ENCODE measurements at places on chromosomes 6 and 20.

- DNase-seq = no peak
Observed at GRCh38 chr20:36117638-36118037, 36.9 kb upstream of the EPB41L1 start.

GRCh38 chr20:57622579-57623381 is 2.6 kb upstream of the ZBP1 start:
- no peak for DNase-seq

DNA sequence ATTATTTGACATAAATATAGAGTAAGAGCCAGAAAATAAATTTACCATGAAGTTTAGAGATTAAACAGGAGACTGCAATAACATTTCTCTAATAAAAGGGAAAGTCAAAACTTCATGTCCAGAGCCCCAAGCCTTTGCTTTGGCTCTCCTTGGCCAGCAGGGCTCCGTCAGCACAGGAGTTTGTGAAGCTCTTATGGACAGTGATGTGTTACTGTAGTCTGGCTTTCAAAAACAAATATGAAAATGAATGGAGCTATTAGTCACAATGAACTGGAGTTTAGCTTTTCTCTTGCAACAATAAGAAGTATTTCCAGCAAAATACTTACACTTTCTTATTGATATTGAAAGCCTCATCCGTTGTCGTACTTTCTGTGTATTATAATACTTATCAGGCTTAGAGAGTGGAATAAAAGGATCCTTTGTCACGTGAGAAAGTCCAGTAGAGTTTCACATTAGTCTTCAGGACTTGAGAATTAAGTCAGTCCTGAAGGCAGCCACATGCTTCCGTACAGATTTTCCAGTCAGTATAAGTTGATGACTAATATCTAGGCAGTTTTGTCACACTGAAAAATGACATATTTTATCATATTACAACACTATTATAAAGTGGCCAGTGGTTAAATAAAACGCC is 117.0 kb upstream of the PRL start:
- DNase-seq = no peak

GRCh38 chr6:150857945-150858308 is 7.6 kb upstream of the MTHFD1L start:
- DNase-seq = no peak

- DNase-seq = no peak
Observed at GRCh38 chr6:7207720-7208119, 100.0 kb downstream of the RREB1 start.

DNA sequence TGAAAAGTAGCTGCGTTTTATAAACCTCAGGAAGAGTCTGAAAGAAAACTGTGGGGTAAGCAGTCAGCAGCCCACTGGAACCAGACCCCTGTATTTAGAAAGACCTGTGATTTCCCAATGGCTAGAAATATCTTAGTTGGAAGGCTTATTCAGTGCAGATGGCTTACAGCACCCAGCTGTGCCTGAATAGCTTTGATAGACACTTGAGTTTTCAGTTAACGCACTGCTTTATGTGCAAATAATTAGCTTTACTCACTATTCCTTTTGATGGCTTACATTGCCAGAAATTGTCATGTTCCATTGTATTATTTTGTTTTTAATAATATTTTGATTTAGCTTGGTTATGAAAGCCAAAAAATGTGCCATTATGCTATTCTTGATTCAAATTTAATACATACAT is 465.3 kb upstream of the SYNCRIP start:
- no peak for DNase-seq

- DNase-seq = no peak
Observed at GRCh38 chr6:134714679-134715078, 235.2 kb downstream of the ALDH8A1 start.

- DNase-seq = no peak
Observed at GRCh38 chr20:58871533-58872102, 19.1 kb downstream of the GNAS start.

DNA sequence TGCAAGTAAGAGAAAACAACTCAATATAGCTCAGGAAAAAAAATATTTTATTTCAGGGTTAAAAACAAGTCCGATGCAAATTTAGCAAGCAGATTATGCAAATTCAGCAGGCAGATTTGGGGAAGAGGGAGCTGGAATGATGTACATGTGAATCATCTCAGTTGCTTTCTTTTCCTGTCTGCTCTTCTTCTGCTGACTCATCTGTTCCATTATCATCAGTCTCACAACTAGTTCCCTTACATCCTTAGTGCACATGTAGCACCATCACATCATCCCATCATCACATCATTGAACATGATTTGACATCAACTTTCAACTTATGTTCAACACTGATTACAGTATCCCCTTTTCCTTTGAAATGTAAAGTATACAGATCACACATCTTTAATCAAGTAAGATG is 11.5 kb upstream of the DEFB113 start:
- DNase-seq = no peak

DNA sequence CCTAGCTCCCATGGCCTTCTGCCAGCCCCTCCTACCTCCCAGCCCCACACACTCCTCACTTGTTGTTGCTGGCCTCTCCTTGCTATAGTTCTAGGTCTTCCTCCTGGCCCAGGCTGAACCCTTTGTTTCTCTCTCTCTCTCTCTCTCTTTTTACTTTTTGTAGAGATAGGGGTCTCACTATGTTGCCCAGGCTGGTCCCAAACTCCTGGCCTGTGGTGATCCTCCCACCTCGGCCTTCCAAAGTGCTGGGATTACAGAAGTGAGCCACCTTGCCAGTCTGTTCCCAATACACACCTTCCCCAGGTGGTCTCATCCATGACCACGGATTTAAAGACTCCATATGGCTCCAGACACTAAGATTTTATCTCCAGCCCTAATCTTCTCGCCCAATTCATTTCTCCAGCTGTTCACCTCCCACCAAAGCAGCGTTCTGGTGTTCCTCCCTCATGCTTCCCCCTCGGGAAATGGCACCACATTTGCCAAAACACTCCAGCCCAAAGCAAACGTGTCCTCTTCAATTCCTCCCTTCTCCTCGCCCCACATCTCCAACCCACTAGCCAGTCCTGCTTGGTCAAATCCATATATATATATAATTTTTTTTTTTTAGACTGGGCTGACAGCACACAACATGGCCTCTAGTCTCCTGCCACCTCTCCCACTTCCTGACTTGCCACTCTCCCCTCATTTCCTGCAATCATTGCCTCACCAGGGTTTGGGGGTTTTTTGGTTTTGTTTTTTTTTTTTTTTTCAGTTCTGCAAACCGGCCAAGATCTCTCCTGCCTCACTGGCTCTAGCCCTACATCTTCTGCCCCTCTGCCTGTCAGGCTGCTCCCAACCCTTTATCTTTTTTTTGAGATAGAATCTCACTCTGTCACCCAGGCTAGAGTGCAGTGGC is 104.4 kb downstream of the NCR2 start:
- no peak for DNase-seq

- no peak for DNase-seq
Observed at GRCh38 chr6:52130440-52130839, 43.0 kb upstream of the PKHD1 start.

GRCh38 chr20:20609522-20609921 is 102.9 kb downstream of the RALGAPA2 start:
- DNase-seq = no peak

DNA sequence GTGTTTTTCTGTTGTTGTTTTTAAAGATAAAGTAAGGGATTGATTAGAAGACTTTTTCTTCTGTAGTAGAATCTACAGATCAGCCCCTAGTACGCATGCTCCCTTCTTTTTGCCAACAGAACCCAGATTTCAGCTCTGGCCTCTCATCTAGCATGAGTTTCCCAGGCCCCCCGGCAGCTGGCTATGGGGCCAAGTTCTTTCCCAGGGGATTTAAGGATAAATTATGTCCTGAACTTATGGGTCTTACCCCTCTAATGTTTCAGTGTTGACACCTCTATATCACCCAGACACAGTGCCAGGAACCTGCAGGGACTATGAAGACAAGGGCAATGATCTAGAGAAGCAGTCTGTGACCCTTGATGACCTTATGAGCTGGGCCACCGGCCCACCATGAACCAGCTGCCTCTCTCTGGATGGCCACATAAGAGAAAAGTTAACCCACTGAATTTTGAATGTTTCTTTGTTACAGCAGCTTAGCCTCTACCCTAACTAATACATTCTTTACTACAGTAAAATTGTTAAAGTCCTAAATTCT is 150.5 kb downstream of the UNC5CL start:
- no peak for DNase-seq

DNA sequence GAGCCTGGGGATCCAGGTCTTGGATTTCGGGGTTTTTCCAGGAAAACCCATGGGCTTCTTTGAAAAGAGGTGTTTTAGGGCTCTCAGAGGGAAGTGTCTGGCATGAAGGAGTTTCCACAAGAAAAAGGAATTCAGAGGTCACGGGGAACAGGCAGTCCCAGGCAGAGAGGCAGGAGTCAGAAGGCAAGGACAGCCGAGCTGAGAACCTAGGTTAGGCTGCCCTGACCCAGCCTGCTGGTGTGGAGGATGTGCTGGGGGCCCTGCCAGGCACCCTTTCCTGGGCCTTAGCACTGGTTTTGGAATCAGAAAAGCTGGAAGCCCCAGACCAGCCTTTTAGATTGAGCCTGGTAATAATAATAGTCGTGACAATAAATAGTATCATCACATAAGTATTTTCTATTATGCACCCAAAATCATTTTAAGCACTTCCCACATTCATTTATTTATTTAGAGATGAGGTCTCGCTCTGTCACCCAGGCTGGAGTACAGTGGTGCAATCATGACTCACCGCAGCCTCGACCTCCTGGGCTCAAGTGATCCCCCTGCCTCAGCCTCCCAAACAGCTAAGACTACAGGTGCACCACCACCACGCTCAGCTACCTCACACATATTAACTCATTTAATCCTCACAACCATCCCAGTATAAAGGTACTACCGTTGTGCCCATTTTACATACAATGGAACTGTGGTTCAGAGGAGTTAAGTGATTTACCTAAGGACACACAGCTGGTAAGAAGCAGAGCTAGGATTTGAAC is 19.9 kb downstream of the TGM2 start:
- DNase-seq = no peak

GRCh38 chr20:2398449-2398848 is 17.7 kb downstream of the TGM6 start:
- DNase-seq = no peak

DNA sequence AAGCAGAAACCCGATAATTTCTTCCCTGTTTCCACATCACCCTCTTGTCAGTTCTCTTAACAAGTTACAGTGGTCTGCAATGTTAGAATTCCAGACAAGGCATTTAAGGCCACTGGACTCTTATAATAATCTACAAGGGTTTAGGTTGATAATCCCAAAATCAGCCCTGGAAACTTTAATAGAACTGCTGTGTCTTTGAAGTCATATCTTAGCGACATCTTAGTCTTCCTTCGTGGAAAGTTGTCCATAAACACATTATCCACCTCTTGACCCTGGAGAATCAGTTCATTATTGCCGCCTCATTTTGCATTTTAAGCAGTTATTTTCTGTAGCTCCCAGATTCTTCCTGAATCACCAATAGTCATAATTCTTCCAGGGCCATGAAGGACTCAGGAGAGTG is 108.6 kb upstream of the PLCB4 start:
- DNase-seq = no peak

GRCh38 chr20:23519556-23519955 is 28.6 kb downstream of the CST8 start:
- DNase-seq = no peak

DNA sequence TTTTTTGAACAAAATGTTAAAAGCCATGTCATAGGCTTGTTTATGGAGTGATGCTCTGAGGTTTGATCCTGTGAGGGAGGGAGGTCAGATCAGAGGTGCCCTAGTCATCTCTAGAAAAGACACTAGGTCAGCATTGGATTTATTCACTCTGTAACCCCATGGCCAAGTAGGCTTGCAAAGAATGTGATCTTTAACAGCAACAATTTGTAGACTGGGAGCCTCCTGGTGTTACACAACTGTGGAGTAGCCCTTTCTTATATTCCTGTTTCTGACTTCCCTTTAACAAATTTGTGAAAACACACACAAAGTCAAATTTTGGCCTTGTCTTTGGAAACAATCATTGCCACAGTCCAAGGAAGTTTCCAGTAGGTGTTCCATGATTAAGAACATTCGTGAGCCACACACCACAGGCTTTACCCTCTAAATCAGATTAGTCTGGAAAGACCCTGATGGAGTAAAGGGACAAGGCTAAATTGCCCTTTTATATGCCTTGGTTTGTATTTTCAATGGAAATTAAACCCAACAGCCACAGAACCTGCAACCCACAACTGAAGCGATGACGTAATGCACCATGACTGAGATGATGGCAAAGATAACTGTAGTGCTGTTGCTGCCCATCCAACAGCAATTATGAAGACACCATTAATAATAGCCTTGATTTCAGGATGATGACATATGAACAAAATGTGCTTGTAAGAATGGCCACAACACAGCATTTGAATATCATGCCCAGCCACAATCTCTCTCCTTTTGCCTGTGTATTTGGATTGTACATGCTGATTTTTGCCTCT is 22.1 kb downstream of the SCP2D1 start:
- no peak for DNase-seq

DNA sequence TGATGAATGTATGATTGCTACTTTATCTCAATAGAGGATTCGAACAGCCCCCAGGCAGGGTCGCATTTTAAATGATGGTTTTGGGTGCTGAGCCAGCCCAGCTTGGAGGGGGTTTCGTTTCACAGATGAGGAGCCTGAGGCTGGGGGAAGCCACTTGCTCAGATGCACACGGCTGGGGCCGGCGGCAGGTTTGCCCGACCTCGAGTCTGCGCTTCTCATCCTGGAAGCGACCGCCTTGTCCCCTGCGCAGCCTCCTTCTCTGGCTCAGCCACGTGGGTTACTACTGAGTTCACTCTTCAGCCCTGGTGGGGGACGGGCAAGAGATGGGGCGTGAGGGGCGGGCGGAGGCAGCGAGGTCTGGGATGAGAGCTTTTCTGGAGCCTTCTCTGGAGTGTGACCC is 25.3 kb downstream of the NTSR1 start:
- DNase-seq = no peak

GRCh38 chr20:36230019-36230418 is 6.3 kb upstream of the AAR2 start:
- no peak for DNase-seq

- no peak for DNase-seq
Observed at GRCh38 chr6:42848700-42849099, 30.7 kb upstream of the RPL7L1 start.

GRCh38 chr6:34310817-34311216 is 62.0 kb upstream of the SMIM29 start:
- no peak for DNase-seq

- no peak for DNase-seq
Observed at GRCh38 chr6:151690768-151691562, 116.5 kb upstream of the ESR1 start.

- DNase-seq = no peak
Observed at GRCh38 chr6:139940741-139941729, 566.6 kb upstream of the CITED2 start.

GRCh38 chr6:149153693-149154092 is 163.8 kb upstream of the TAB2 start:
- DNase-seq = no peak

DNA sequence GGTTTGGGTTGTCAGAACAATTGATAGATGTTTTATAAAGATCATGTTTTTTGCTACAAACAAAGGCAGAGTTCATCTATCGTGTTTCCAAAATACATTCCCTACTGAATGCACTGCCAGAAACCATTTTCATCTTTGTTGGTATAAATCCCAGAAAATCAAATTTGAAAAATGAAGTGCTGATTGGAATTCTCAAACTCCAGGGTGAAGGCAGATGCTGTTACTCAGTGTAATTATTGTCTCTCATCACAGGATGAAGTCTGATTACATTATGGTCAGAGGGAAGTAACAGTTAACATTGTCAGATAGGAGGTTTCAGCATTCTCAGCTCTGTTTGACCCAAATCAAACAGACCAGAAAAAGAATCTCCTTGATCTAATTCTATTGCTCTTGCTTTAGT is 198.4 kb upstream of the KCNK16 start:
- no peak for DNase-seq

- DNase-seq = no peak
Observed at GRCh38 chr6:15304337-15305042, 58.6 kb downstream of the JARID2 start.

GRCh38 chr20:10432079-10432478 is 1.9 kb downstream of the MKKS start:
- no peak for DNase-seq

Data from activated CD8-positive, alpha-beta memory T cell treated with anti-CD3 and anti-CD28 coated beads for 48 hours (primary cell).